Spleen (tissue), 13 donors: ENCODE measurements at places on chromosomes 2 and 18. TPM values are rescaled to one million over a fixed set of nuclear protein-coding genes. Genes with fewer than 3 reads are reported as not detected.

MZT2A gene
- total RNA-seq = 44.8 TPM

FBXO36 gene
- total RNA-seq = 0.54 TPM

PKDCC gene
- total RNA-seq = 41.0 TPM

CDH20 gene
- total RNA-seq = not detected

ZNF521 gene
- 77.9 TPM for total RNA-seq

ANKRD62 gene
- total RNA-seq = not detected

BMP10 gene
- not detected for total RNA-seq

SETBP1 gene
- 38.8 TPM for total RNA-seq

CFLAR gene
- total RNA-seq = 431 TPM

MAP2 gene
- 2.8 TPM for total RNA-seq

DAW1 gene
- not detected for total RNA-seq

LOXHD1 gene
- 2.1 TPM for total RNA-seq

MYO3B gene
- 1.5 TPM for total RNA-seq

STARD6 gene
- total RNA-seq = not detected
